Memory B cell (primary cell): ENCODE measurements at places on chromosomes 1 and 21.

- DNase-seq: no peak
Measured at GRCh38 chr1:93079685-93080141, 630 bp downstream of the MTF2 start.

GRCh38 chr1:9128166-9128519, 759 bp downstream of the GPR157 start:
- DNase-seq: no peak

- no peak for DNase-seq
Measured at GRCh38 chr1:51555866-51556619, 37.0 kb upstream of the EPS15 start.

- DNase-seq: no peak
Measured at GRCh38 chr1:35047188-35047858, 15.6 kb upstream of the ZMYM6 start.

DNA sequence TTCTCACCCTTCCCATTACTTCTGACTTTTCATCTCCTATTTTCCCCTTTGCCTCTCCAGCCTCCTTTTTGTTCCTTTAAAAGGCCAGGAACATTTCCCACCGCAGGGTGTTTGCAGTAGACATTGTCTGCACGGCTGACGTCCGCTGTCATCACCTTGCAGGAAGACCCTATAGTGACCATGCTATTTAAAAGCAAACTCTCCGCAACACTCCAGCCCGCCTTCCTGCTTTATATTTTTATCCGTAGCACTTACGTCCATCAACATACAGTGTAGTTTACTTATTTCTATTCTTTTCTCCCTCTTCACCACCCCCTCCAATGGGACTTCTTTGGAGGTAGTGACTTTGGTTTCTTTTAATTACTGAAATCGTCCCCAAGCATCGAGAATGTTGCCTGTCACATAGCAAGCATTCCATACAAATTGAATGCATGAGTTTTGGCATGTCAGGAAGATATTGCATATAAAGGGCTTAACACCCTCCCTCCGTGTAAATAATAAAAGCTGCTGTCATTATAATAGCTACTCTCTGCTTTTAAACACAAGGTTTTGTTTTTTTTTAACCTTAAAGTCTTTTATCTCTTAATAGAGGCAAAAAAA, 19.8 kb downstream of the SLC25A33 start:
- DNase-seq: no peak

DNA sequence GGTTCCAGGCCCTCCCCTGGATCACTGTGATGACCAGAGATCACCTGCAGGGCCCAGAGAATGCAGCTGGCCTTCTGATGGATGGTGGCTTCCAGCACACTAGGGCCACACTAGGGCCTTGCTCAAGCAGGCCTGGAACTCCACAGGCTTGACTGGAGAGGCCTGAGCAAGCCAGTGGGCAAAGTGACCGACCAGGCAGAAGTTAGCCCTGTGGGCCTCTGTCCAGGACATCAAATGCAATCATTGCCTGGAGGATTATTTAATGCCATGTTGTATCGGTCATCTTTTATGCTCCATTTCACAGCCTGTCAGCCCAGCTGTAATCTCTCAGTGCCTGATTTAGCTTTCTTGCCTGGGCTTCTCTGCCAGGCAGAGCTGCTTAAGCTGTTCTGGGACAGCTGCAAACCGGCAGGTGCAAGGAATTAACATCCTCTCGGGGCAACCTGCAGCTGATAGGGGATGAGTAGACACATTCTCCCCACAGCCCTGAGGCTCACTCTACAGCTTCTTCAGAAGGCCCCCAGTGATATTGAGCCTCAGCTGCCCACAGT, 17.7 kb downstream of the NENF start:
- no peak for DNase-seq

DNA sequence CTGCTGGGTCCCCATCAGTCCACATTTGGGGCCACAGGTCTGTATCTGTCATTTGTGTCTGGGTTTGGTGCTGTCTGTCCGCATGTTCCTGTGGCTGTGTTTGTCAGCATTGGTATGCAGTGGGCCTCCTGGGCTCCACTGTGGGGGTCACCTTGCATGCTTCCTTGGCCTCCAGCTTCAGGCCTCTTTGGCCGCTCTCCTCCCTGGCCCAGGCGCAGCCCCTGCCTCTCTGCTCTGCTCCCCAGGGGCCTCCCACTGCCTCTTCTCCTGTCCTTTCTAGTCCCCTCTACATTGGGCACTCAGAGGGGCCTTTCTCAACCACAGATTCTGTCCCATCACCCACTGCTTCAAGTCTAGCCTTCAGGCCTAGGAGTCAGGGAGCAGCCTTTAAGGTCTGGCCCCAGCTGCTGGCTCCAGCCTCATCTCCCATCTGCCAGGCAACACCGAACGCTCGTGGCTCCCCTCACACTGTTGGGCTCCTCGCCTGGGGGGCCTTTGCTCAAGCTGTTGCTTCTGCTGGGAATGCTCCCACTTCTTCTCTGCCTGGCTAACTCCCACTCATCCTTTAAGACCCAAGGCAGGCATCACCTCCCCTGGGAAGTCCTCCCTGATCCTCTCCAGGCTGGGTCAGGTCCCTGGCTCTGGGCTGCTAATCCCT, 14.6 kb downstream of the ZNF362 start:
- no peak for DNase-seq

DNA sequence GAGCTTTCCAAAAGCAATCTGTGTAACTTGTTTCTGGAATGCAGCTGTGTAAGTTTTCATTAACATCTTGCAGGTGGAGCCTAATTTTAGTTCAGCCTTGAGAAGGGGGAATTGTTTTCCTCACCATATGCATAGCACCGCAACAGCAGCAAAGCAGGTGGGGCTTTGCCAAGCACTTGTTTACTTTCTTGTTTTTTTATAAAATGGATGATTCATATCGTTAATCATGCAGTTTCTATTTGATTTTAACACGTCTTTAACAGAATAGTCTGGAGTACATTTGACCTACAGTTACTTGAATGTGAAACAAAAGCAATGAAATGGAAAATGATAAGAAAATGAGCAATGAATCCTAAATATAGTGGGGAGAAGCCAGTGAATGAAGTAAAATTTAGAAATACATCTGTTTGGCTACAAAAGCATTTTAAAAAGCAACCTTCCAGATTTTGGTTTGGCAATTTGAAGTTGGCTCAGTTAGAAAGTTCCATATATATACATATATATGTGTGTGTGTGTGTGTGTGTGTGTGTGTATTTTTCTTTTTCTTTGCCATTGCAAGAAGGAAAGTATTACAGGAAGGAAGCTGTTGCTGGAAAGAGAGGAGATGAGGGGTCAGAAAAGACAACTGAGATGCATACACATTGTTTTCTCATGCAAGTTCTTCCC, 119.0 kb upstream of the ADGRL2 start:
- DNase-seq: no peak

DNA sequence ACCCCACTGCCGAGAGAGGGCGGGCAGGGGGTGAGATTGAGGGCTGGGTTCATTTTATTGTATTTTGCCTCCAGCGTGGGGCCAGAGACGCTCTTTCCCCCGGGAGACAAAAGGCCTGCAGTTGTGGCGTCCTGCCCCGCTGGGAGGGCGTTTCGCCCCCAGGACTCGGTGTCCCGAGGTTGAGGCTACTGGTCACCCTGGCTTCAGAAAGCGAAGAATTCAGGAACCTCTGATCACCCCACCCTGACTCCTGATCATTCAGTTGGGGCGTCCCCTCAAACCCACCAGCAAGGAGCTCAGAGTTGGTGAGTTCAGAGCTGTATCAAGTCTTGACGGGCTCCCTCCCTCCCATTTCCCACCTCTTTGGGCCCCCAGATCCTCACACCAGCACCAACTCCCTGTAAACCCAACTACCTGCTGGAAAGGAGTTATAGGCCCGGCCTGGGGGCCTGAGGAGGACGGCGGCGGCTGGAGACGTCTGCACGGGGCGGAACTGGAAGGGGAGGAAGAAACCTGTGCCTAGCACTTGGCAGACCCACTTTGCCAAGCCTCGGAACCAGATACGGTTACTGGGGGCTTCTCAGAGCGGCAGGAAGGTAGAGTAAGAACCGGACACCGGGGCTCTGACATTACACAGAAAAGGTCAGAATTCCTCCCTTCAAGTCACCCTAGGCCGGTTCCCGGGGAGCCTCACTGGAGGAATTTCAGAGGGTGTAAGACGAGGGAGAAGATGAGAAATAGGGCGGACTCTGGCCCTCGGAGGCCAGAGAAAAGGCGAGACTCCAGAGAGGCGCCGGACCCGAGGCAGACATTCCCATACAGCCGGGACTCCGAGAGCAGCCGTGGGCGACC, 761 bp upstream of the PAX7 start:
- no peak for DNase-seq

DNA sequence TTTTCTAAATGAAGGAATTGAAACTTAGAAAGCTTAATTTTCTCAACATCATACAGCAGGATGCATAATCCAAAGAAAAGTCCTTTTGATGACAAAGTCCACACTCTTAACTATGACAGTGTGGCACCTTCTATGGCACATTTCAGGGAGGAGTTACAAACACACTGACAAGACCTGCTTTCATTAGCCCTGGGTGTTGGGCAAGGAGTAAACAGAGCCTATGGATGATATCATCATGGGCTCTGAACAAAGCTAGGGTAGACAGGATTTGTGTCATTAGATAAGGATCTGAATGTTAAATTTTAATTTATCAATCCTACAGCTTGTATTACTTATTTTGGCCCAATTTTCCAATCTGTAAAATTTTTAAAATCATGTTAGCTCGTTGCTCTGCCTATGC, 62.6 kb upstream of the DENND1B start:
- no peak for DNase-seq

- no peak for DNase-seq
Measured at GRCh38 chr21:35502821-35503220, 453.7 kb upstream of the RUNX1 start.

- DNase-seq: no peak
Measured at GRCh38 chr21:26956216-26956615, 10.7 kb downstream of the ADAMTS5 start.

GRCh38 chr1:226690460-226690982, 48.6 kb downstream of the ITPKB start:
- no peak for DNase-seq

DNA sequence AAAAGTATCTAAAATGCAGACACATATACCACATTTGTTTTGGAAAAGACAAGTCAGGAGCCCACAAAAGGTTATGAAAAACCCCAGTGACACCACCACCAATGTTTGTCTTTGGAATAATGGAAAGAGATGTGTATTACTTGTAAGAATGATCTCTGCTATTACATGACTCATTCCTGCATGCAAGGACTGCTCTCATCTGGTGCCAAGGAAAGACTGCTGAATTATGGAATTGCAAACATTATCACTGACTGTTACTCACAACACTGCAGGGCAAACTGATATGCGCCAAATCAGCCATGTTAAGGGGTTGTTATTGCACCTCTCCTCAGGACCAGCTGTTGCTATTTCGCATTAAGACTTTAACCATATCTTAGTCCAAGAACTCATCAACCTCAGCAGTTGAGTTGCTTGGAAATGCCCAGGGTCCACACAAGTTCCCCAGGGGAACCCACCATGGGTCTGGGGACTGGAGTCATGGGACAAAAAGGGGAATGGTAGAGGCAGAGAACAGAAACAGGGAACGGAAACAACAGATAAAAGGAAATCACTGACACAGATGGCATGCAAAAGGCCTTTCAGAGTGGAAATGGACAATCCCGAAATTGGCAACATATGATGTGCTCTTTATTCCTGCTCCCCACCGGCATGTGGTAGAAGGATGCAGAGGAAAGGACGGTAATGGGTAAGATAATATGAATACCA, 34.4 kb downstream of the CAPZB start:
- DNase-seq: no peak

DNA sequence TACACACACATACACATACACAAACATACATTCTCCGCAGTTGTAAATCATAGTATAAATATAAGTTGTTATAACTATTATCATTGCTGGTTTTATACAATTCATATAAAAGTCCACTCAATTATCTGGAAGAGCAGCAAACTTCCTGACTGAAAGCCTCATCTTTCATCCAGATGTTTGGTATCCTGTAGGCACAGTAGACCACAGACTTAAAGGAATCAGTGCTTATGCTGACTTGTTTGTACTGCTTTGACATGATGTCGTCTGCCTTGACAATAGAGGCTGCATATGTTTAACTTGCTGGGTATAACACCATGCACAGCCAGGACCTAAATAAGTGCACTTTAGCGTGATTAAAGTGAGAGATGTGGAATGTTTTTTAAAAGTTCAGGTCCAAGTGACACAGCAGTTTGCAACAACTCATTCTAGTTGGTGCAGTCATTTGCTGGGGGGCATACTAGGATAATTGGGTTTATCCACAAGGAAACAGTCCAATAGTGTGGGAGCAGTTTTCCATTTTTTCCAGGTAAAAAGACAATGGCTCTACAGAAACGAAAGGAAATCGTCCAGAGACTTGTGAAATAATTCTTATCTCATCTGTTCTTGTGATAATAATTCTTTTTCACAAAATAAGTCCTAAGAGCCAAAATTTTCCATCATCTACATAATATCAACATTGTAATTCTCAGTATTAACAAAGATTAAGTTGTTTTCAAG, 110.3 kb upstream of the TSPAN2 start:
- no peak for DNase-seq

DNA sequence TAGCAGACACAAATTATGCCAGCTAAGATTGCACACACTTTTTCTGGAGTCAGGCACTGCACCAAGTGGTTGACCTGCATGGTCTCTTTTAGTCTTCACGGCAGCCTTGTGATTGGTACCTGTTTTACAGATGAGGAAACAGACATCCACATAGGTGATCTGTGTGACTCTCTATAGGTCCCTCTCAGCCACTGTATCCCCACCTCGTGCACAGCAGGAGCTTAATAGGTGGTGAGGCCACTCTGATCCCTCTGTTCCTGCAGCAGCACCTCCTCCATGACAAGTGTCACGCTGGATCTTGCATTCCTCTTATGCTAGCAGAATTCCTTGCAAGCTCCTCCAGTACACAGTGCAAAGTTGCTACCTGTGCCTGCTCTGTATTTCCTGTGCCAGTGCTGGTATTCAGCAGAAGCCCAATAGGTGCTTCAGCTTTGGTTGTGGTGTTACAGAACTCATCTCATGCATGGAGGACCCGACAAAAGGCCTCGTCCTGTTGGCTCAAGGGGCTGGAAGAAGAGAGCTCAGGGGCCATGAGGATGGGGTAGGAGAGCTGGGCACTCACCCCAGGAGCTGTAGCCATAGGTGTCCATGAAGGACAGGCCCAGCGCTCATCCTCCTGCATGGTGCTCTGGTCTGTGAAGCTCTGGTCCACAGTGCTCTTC, 546.7 kb downstream of the PTPRU start:
- DNase-seq: no peak

GRCh38 chr1:17890815-17891191, 135.7 kb downstream of the ACTL8 start:
- no peak for DNase-seq

DNA sequence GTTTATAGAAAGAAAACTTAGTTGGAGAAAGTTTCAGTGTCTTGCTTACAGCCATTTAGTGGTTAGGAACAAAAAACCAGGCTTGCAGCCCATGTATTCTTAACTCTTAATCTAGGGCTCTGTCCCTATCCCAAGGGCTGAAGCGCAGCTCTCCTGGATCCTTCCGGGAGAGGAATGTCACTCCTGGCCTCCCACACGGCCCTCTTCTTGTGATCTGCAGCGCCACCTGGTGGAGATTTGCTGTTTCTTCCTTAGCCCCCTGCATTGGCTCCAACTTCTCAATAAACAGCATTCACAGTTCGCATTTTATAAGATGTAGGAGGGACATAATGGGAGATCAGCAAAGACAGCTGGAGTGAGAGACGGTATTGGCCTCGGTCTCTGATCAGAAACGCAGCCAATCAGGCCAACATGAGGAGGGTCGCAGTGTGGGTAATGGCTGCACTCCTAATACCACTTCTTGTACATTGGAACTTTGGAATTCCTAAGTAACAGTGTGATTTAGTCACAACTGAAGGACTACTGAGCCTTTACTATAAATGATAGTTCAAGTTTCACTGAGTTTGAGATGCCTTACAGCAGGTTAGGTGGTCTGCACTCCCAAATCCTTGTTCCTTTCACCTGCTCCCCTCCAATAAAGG, 283.4 kb downstream of the ASTN1 start:
- peak; percentile 18 for DNase-seq

- DNase-seq: no peak
Measured at GRCh38 chr1:208165659-208166058, 78.5 kb downstream of the PLXNA2 start.
